ENCODE measurements at places on chromosomes 1 and 21. TPM values are rescaled to one million over a fixed set of nuclear protein-coding genes. Genes with fewer than 3 reads are reported as not detected.

Gene MEX3A
- 2.0 TPM for total RNA-seq

Gene ZNF648
- not detected for total RNA-seq

Gene HRNR
- total RNA-seq, result not detected

Gene IQCC
- total RNA-seq, result 2.0 TPM

Gene RGS4
- 110 TPM for total RNA-seq

Gene TNFSF4
- total RNA-seq, result 0.87 TPM

Gene BCL2L15
- under 0.01 TPM for total RNA-seq

Gene FALEC
- total RNA-seq, result not detected

Gene KIF26B
- 0.87 TPM for total RNA-seq

Gene PHTF1
- total RNA-seq, result 31.4 TPM

Gene RC3H1
- 19.4 TPM for total RNA-seq

Measured in smooth muscle cell of trachea (primary cell).